ENCODE measurements at places on chromosomes 1 and 21. TPM values are rescaled to one million over a fixed set of nuclear protein-coding genes. Genes with fewer than 3 reads are reported as not detected.

DNA sequence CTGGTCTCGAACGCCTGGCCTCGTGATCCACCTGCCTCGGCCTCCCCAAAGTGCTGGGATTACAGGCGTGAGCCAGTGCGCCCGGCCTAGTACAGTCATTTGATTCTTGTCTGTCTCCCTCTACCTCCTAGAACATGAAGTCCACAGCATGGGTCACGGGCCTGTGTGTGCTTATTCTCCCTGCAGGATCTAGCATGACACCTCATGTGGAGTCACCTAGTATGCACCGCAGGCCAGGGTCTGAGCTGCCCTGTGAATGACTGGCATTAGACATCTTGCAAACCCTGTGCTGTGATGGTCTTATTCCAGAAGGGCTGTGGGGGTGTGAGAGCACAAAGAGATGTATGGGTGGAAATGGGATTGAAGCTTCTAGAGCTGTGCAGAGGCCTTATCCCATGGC is 133.2 kb downstream of the GALNT2 start:
- no peak for DNase-seq

GRCh38 chr1:43021547-43022474 is 63.1 kb upstream of the SLC2A1 start:
- DNase-seq = no peak

DNA sequence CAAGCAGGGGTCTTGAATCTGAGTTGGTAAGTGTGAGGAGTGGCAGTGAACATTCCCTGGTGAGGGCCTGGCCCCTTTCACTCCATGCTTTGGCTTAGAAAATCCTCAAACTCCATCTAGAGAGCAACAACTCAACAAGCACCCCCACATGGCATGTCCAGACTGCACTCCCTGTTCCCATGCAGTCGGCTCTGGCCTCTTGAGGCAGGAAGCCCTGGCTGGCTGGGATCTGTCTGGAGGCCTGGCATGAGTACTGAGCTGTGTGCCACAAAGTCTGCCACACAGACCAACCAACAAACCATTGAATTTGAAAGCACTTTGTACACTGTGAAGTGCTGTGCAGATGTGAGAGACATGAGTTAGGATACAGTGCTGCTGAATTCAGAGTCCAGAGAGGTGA is 25.2 kb downstream of the COA7 start:
- no peak for DNase-seq

DNA sequence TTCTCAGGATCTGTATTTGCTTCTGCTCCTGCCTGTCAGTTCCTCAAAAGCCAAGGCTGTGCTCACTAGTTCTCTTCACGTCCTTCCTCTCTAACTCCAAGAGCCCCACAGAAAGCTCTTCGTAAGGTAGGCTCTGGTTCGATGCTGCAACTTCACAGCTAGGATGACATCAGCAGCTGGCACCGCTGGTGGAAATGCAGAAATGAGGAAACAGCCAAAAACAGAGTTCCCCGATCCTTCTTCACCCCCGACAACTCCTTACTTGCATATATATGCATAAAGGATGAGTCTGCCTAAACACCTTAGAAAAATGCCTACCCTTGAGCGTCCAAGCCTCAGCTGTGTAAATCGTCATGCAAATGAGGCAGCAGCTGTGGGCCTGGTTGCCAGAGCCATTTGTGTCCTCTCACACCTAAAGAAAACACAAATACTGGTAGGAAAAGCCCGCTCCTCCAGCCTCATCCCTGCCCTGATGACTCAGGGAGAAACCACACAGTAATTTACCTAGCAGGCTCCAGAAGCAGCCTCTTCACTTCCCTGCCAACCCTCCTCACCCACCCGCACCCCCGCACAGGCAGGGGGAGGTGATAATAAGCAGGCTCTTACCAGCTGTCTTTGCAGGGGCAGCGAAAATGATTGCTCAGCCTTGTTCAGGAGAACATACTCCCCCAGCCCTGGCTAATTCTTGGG is 28.2 kb downstream of the BATF3 start:
- no peak for DNase-seq

GRCh38 chr1:248805876-248806275 is 19.8 kb downstream of the SH3BP5L start:
- no peak for DNase-seq

DNA sequence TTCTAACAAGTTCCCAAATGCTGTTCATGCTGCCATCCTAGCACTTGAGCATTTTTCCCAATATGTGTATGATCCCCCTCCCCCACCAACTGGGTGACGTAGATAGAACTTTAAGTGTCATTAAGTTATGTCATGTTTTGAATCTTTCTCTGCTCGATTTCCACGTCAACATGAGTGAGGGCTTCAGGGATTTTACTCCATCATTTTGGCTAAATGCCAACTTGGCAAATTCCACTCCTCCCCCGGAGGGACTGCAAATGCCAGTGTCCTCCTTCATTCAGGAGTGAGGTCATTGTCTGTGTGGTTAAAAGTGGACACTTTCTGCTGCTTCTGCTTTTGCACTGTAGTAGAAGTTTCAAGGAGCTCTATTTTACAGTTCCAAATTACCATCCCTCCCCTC is 201.7 kb downstream of the FGGY start:
- DNase-seq = no peak

DNA sequence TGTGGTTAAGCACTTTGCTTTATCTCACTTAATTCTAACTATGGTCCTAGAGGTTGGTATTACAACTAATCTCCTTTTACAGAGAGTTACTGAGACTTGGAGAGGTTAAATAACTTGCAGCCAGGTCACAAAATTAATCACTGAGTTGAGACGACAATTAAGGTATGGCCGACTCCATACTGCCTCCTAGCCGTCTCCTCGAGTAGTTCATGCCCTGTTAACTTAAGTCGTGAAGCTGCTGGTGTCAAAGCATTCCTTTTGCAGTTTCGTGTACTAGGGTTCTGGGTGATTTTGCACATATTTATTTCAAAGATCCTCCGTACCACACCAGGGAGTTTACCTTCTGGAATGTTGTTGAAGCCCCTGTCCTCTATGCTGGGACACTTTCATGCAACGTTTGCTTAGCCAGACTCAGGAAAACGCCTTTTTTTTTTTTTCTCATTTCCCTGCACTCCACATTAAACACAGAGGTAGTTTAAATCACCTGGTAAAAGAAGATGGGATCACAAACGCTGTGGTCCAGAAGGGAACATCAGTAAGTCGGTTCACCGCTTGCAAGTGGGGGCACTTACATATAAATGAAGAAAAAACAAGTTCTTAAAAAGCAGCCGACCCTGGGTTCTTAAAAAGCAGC is 570 bp upstream of the NEK7 start:
- DNase-seq = peak; percentile 90

GUCA2B gene
- not detected for polyA plus RNA-seq

KMO gene
- polyA plus RNA-seq = not detected

ABCA4 gene
- 2.3 TPM for polyA plus RNA-seq

GUCA2A gene
- not detected for polyA plus RNA-seq

MPL gene
- 0.14 TPM for polyA plus RNA-seq

All from endothelial cell of umbilical vein (primary cell).